ENCODE measurements at places on chromosomes 7 and 10.

- peak; percentile 56 for DNase-seq
Measured at GRCh38 chr7:139720705-139721231, 57.0 kb downstream of the HIPK2 start.

DNA sequence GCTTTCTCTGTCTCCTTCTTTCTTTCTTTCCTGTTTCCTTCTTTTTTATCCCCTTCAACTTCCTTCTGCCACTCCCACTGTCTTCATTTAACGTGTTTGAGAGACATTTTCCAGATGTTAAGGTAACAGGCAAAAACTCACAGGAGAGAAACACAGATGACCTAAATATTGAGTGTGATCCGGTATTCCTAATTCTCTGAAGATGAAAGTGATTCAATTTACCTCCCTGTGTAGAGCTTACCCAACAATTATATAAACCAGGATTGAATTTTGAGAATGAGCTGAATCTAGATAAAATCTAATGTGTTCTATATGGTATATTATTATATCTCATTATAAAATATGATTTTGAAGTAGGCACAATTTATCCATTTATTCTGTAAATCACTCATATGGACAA is 46.5 kb upstream of the RSU1 start:
- DNase-seq, result no peak

DNA sequence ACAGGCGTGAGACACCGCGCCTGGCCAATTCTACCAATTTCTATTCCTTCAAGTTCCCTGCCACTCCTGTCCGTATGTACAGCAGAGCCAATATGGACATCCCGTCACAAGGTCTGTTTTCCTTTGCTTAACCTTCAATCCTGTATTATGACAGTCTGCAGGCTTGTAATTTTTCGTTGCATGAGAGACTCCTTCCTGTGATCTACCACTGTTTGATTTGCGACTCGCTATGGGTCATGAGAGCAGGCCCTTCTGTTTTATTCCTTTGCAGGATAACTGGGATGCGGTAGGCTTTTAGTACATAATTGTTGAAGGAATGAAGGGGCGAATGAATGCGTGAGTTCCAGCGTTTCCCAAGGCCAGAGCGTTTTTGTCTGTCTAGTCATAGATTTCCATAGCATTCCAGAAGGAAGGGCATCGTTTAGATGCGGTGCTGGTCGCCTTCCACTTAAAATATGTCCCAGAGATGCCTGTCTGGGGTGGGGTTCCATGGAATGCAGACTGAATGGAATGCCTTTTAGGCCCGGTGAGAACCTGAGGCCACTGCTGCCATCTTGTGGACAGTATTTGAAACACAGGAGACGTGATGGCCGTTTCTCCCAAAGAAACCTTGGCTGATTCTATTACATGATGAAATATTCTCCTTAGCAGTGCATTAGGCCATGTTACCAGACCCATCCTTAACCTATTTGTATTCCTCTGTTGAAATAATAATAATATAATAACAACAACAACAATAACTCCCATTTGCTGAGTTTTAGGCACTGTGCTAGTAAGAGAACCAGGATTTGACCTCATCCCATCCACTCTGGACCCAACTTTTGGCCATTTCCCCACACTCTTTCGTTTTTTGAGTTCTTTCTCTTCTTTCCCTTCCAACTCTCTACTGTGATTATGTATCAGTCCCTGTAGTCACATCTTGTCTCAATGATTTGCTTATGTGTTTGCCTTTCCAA is 193.2 kb downstream of the MYOF start:
- DNase-seq, result peak; percentile 88

GRCh38 chr7:65250216-65250615 is 123.4 kb upstream of the ZNF92 start:
- DNase-seq, result no peak

DNA sequence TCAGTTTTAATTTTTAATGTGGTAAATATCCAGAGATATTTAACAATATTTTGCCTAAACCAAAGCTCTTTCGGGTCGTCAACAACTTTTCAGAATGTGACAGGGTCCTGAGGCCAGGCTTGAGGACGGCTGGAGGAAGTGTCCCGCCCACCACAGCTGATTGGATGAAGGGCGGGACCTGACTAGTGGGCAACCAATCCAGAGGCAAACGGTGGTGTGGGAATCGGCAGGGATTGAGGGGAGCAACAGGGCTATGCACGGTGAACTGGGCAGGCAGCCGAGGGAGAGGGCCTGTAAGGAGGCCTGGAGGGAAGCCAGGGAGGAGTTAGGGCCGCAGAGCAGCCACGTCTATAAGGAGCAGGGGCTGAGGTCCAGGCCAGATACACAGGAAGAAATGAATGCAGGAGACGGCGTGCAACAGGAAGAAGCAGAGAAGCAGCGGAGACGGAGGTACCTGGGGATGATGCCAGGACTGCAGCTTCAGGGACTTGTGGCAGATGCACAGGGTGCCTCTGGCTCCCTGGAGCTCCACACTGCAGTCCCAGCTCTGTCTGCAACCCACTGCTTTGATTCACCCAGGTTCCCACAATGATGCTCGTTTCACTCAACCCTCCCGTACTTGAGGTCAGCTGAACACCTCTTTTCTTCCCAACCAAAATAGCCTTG is 46.1 kb upstream of the ZMIZ1 start:
- DNase-seq, result peak; percentile 93

- no peak for DNase-seq
Measured at GRCh38 chr10:4687397-4687796, 138.6 kb upstream of the AKR1E2 start.

DNA sequence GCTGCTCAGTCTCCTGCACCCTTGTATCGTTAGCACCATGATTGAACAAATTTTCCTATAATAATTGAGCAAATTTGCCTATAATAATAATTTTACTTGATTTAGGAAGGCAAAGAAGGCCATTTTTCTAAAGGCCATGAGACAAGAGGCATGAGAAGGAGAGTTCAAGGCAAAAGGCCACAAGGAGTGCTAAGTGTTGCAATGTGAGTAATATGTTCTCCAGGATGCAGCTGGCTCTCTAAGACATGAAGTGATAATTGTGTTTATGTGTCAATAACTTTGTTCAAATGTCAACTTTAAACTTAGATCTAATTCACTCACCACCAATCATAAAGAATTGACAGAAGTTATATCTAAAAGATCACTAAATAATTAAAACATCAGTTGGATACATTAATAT is 53.8 kb downstream of the SGCE start:
- DNase-seq, result no peak

- no peak for DNase-seq
Measured at GRCh38 chr7:82105463-82105862, 335.6 kb upstream of the HGF start.

DNA sequence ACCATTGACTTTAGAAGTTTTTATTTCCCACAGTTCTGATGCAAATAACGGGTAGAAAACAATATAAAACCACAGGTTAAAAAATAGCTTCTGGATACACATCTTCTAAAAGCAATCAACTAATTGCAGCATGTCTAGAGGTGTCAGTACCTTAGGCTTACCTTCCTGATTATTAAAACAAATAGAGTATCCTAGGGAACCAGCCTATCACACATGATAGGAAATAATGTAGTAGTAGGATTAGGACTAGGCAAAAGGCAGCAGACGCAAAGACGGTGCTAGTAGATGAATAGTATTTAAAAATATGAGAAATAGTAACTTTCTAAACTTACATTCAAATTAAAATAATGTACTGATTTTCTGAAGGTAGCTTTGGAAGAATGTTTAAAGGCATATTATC is 41.7 kb upstream of the PHYHIPL start:
- DNase-seq, result no peak

- DNase-seq, result no peak
Measured at GRCh38 chr10:114576716-114577115, 81.4 kb downstream of the ABLIM1 start.

DNA sequence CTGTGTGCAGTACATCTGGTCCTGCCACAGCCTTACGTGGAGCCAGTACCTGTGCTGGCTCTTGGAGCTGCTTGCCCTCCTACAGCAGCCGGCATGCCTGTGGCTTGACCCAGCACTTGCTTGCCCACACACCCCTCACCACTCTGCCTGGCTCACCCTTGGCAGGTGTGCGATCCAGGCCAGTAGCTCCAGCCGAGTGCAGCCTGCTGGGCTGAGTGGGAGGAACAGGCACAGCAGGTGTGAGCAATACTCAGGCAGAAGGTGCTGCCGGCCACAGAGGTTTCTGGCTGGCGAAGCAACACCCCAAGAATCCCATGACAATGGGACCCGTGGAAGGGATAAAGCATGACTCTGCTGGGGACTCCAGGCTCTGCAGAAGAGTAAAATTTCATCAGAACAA is 173.5 kb upstream of the ADCY1 start:
- no peak for DNase-seq

DNA sequence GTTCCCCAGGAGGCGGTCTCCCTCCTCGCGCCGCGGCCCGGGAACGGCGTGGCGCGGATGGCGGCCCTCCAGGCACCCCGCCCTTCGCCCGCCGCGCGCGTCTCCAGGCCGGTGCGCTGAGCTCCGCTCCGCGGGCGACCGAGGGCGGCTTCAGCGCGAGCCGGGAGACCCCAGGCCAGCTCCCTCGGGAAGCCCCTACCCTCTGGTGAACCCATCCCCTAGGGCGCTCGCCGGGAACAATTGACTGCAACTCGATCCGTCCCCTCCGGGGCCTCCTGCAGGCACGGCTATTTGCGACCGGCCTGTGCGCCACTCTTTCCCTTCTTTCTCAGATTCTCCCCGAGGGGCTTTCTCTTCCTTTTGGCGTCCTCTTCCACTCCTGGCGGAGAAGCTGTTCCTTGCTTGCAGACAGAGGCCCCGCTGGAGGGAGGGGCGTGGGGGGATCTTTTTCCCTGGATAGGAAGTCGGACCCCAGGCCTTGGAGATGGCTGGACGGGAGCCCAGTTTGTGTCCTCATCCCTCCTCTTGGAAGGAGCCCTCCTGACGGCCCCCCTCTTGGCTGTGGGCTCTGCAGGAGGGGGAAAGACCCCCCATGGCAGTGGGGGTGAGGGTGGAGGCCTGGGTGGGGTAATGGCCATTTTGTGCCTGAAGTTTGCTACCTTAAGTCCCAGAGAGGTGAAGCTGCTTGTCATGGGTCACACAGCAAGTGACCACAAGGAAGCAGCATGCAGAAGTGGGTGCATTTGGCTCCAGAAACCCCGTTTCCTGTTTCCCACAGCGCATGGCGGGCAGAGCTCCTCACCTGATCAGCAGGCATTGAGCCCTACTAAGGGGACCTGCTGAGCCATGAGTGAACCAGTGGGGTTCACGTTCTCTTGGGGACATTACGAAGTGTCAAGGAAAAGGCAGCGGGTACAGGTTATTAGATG is 171.2 kb upstream of the TNRC18 start:
- DNase-seq, result peak; percentile 67

GRCh38 chr7:157596471-157596870 is 259.7 kb downstream of the DNAJB6 start:
- DNase-seq, result no peak

- DNase-seq, result no peak
Measured at GRCh38 chr10:100174699-100175677, 10.8 kb downstream of the ERLIN1 start.

DNA sequence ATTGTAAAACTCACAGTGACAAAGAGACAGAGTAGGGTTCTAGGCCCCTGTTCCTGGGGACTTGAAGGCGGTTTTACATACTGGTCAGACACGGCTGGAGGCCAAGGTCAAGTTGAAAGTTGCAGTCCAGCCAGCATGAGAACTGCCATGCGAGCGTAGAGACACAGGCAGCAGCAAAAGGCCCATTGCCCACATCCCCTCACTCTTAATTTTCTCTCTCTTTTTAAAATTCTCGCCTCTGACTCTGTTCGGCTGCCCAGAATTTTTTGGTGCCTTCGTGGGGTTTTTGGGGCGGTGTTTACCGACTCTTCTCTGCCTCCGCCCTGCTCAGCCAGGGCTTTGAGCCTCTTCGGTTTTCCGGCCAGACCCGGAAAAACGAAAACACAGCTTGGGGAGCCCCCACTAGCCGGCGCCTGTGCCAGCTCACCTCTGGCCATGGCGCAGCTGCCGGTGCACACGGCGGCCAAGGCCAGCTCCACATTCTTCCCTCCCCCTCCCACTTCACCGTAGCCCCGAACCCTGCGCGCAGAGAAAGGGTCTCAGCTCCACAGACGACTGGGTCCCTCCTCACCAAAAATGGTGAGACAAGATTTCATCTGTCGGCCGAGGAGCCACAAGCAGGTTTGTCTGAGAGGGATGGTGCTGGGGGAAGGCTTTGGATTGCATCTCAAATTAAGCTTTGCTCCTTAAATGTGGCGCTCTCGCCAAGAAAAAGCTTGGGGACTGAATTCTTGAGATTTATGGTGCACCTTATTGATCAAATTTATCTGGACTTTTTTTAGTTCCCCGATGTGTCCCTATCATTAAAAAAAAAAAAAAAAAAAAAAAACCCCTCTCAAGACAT is 2.3 kb upstream of the HOXA13 start:
- peak; percentile 34 for DNase-seq

DNA sequence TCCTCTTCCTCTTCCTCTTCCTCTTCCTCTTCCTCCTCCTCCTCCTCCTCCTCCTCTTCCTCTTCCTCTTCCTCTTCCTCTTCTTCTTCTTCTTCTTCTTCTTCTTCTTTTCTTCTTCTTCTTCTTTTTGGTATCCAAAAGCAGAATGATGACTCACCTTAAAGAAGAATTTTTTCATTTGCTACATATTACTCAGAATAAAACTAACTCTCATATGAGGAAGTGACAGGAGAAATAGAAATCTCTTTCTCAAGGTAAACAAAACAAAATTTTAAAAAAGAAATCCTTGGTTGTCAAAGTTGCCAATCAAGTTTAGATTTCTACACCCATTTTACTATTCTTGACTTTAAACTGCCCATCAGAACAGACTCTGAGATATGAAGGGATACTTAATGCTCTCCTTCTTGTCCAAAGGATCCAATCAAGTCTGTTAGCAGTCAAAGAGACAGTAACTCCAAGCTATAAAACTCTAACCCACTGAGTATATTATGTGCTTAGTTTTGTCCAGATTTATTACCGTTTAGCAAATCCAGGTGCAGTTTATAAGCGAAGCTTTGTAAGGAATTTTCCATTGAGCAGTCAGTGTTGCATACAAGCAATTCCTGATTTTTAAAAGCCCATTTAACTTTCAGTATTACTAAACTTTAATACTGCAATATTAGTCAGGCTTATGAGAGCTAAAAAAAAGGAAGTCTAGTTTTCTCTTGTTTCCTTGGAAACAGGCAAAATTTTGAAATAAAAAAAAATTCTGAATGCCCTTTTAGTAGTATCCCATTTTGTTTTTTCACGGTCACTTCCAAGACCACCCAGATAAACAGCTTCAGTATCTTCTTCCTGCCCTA is 43.1 kb upstream of the SNX13 start:
- peak; percentile 67 for DNase-seq

DNA sequence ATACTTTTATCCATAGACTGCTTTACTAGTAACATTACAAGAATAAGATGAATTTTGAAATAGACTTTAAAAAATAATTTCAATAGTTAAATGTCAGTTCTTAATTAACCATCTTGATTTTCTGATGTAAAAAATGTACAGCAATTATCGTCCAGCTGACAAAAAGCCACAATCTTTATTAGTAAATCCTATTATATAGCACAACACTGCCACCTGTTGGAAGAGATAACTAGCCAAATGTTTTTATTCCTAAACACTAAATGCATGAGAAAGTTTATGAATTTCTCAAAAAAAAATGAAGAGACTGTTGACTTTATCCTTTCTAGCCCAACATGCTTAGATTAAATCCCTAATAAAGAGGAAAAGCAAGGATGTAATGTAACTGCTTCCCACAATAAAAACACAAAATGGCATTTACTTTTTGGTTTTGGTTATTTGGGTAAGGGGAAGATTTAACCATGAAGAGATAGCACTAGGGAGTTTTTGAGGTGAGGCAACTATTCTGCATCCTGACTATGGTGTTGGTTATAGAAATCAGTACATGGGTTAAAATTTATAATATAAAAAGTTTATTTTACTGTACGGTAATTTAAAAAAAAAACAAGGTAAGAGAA is 8.0 kb downstream of the COA1 start:
- DNase-seq, result peak; percentile 54

GRCh38 chr10:88592381-88592780 is 5.8 kb downstream of the LIPJ start:
- DNase-seq, result no peak

All from umbilical cord (tissue), 2 donors.